ENCODE measurements at places on chromosomes 1 and 21.

GRCh38 chr1:40748841-40749718, 34.5 kb upstream of the KCNQ4 start:
- no peak for DNase-seq

DNA sequence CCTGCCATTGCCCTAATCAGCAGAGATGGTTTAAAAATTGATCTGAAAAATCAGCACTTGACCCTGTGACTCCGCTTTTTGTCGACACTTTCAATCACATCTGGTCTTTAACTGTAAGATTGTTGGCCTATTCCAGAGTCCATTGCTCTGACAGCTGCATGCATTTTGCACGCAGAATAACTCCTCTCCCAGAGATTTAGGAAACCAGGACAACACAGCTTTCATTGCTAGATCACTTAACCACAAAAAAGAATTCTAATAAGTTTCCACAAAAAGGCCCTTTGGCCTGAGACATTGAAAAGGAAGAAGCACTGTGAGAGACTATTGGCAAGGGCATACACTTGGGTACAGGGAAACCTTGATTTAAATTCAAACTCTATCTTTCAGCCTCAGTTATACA, 373.1 kb downstream of the TGFB2 start:
- DNase-seq: no peak

GRCh38 chr21:44371596-44371995, 18.2 kb downstream of the TRPM2 start:
- no peak for DNase-seq

- no peak for DNase-seq
Observed at GRCh38 chr21:17082843-17083483, 429.9 kb upstream of the CXADR start.

DNA sequence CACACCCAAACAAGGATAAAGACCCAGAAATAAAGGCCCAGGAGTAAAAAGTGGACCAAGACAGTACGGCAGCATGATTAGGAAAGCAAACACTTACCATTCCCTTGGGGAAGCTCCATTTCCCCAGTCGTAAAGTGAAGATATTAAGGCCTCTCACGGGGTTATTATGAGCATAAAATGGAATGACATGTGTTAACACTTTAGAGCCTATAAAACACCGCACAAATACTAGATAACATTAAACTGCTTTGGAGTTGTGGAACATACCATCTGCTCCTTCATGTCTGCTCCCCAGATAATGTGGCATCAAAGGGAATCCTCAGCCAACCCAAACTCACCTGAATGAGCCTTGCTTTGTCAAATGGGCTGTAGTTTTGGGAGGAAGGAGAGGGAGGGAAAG, 8.9 kb upstream of the ITLN2 start:
- DNase-seq: no peak

DNA sequence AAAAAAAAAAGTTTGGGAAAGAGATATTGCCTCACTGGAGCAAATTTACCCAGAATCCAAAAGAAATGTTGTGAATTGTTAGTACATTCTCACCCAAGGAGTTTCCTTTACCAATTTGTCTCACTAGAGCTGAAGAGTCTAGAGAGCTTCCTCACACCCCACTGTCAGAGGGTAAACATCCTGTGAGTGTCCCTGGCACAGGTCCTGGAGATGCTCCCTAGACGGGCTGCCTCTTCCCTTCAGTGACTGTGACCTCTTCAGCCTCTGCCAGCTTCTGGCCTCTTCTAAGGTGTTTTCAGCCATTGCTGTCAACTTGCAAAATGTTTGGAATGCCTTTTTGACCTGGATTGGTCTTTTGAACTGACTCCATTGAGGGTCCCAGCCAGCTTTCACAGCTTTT, 159.4 kb downstream of the DHRS3 start:
- DNase-seq: no peak

Data from stimulated activated CD4-positive, alpha-beta T cell treated with anti-CD3 and anti-CD28 coated beads, Interleukin-1b, Interleukin-23, amount 100 ng/mL, for 48 hours (primary cell).